ENCODE measurements at places on chromosomes 16 and 17.

DNA sequence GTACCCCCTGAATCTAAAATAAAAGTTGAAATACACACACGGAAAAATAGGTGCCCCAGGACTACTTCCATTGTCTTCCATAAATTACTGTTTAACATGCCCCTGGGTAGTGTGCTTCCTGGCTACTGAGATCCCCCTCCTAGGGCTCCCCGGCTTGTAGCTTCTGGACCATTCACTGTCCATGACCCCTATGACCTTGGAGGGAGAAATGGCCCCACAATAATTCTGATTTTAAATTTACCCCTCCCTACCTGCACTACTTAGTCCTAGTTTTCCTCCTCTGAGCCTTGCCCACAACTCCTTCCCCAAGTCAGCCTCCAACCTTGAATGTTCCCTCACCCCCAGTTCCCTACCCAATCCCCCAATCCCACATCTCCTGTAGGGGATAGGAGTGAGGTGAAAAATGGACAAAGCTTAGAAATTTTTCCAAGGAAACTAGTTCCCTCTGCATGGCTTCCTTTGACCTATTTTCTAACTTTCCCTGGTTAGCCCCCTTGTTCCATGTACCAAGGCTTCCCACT is 9.5 kb upstream of the MSL1 start:
- no peak for DNase-seq

GRCh38 chr17:46194393-46195216 is 1.4 kb upstream of the KANSL1 start:
- DNase-seq: peak; percentile 49

DNA sequence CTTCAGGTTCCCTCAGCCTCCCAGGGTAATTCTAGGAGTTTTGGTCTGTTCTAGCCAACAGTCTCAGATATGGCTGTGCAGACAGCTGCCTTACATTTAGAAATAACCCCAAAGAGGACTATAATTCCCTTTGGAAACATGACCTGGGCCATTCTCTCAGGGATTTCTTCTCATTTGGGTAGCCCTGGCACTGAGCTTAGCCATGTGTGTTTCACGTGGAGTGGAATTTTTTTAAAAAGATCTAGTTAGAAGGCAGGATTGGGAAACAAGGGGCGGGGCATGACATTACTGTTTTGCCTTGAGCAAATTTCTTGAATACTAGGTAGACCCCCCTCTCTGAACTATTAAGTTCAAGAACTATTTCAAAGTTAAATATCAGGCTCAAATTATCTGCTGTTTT is 29.6 kb upstream of the MRC2 start:
- no peak for DNase-seq

- no peak for DNase-seq
Observed at GRCh38 chr17:81573794-81574642, 21.9 kb upstream of the FAAP100 start.

GRCh38 chr17:48925251-48925990 is 17.2 kb downstream of the UBE2Z start:
- DNase-seq: no peak

DNA sequence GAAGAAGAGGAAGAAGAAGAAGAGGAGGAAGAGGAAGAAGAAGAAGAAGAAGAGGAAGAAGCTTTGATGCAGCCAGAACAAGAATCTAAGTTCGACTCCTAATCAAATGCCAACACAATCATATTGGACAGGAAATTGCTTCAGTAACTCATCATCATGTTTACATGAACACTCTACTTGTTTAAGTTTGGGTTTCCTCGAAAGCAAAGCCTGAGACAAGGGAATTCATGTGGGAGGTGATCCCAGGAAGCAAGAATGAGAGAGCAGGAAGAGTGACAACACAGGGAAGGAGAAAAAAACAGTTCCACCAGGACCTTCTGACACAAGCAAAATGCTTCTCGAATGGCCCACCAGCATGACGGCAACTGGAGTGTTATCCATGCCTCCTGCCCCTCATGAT is 279.0 kb downstream of the PMP22 start:
- DNase-seq: no peak

- DNase-seq: no peak
Observed at GRCh38 chr16:75089486-75090202, 26.9 kb downstream of the LDHD start.

- no peak for DNase-seq
Observed at GRCh38 chr17:66481271-66481670, 178.9 kb downstream of the PRKCA start.

DNA sequence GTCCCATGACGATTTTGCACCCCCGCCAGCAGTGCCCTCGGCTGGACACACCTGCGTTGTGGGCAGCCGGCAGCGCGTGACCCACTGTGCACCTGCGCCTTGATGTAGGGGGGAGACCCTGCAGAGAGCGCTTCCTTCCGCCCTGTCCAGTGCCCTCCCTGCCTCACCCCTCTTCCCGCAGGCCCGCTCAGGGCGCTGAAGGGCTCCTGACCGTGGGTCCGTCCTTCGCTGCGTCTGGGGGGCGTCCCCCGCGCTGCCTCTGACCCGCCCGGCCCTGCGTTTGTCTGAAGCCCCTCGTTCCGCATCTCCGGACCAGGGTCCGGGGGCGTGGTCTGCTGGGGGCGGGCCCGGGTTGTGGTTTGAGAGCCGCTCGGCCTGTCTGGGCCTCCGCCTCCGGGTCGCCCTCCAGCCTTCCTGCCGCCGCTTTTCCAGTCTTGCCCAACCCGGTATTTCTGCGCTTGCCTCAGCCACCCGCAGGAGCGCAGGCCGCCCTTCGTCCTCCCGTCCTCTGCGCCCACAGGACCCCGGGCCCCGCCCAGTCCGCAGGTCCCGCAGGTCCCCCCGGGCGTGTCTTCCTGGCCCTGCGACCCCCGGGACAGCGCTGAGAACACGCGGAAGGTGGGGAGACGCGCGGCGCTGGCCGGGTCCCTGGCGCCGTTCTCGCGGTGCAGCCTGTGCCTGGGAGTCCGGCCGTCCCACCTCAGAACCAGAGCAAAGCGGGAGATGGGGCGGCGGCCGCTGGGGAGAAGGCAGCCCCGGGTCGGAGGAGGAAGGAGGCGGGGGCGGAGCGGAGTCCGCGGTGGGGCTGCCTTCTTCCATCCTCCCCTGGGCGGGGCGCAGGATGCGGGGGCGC is 4.0 kb upstream of the IL17C start:
- peak; percentile 85 for DNase-seq

DNA sequence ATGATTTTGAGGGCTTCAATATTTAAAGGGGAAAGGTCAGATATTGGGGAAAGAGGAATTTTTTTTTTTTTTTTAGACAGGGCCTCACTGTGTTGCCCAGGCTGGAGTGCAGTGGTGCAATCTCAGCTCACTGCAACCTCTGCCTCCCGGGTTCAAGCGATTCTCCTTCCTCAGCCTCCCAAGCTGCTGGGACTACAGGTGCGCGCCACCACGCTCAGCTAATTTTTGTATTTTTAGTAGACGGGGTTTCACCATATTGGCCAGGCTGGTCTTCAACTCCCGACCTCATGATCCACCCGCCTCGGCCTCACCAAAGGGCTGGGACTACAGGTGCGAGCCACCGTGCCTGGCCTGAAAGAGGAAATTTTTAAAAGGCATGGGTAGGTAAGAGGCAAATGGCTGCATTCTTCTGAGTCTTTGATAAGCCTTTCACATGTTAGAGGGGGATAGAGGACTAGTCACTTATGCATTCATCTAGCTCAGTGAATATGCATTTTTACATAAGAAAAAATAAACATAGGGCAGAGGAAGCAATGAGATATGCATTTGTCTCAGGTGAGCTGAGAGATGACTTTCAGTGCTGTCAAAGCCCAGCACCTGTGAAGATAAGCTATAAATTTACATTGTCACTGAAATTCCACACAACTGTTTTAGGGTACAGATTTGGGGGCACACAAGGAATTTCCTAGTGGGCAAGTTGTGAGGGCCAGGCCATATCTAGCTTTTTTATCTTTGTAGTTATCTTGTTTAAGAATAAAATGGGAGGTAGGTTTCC is 1.1 kb upstream of the FCSK start:
- DNase-seq: no peak

DNA sequence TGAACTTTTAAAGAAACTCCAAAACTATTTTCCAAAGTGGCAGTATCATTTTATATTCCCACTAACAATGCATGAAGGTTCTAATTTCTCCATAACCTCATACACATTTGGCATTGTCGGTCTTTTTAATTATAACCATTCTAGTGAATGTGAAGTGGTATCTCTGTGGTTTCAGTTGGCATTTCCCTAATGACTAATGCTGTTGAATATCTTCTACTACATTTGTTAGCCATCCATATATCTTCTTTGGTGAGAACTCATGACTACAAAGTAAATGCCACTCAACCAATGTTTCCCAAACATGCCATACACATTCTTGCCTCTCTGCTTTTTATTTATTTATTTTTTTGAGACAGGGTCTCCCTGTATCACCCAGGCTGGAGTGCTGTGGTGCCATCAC is 31.7 kb upstream of the TAOK1 start:
- DNase-seq: no peak

DNA sequence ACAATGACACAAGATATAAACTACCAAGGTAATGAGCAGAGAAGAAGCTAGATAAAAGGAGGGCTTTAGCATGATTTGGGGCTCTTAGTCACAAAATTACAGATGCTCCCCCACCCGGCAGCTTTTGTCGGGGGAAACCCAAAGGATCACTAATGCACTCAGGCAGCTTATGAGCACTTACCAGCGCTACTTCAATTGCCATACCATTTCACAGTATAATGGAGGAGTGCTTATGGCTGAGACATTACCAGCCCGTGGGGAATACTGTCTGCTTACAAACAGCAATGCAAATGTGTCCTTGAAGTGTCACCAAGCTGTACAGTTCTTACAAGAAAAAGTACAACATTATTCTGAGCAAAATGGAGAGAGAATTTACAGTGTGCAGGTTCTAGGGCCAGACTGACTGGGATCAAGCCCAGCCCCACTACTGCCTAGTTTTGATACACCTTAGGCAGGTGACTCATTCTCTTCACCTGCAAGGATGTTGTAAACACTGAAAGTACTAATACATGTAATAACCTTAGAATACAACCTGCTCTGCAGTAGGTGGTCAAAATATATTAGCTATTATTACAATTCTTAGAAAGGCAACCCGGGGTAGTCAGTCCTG is 16.3 kb downstream of the ANKFY1 start:
- no peak for DNase-seq

- DNase-seq: peak; percentile 32
Observed at GRCh38 chr16:84486551-84487235, 17.8 kb downstream of the MEAK7 start.

DNA sequence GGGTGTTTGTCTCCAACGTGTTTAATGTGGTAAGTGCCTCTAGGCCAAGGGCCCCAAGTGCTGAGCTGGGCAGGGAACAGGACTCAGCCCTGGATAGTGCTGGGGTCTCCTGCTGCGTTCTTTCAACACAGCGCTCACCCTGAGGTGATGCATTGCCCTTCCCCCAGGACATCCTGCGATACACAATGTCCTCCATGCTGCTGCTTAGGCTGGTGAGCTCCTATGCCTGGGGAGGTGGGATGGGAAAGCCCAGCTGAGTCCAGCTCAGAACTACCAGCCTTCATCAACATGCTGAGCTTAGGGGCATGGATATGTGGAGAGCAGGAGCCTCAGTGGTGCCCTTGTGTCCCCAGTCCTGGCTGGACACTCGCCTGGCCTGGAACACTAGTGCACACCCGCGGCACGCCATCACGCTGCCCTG is 563 bp downstream of the ZACN start:
- no peak for DNase-seq

DNA sequence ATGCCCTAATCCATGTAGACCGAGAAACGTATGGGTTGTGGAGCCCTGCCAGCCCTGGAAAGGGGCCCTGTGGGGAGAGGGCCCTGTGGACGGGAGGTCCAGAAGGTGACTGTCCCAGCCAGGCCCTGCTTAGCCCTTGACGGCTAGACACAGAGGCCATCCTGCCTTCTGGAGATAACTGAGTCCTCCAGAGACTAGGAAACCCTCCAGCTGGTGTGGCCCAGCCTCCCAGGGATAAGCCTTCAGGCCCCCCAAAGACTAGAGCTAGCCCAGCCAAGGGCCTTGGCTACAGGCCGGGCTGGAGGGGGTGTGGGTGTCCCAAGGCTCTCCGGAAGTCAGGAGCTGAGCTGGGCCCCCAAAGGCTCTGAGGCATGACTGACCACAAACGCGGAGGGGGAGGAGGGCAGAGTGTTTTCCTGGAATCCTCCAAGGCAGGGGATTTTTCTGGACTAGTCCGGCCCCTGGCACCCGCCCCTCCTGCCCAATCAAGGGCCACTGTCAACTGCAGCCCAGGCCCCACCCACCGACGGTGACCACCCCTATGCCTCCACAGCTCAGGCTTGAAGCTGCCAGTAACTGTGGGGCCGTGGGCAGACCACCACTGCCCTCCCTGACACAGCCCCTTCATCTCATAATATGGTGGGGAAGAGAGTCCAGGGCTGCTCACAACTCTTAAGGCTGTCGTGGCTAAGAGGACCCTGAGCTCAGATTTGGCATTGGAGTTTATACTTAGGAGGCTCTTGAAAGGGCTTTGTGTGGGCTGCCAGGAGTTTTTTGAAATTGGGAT is 885 bp upstream of the VASN start:
- DNase-seq: peak; percentile 91

- no peak for DNase-seq
Observed at GRCh38 chr16:84029297-84030047, 13.1 kb downstream of the SLC38A8 start.

Measured in K562 (cell line).